Tibial nerve (tissue), 4 donors: ENCODE measurements at places on chromosomes 13 and 19. TPM values are rescaled to one million over a fixed set of nuclear protein-coding genes. Genes with fewer than 3 reads are reported as not detected.
A peak's percentile ranks its signal among the peaks of the same experiment; 100 is the strongest.

- DNase-seq = no peak
- H3K36me3 ChIP-seq = no peaks in the 10 kb centered on the region
- H3K27ac ChIP-seq = no peak overlapping the region
- no peak overlapping the region for H3K4me3 ChIP-seq
- H3K27me3 ChIP-seq = no peaks in the 10 kb centered on the region
Measured at GRCh38 chr13:74388626-74389025, 254.4 kb upstream of the KLF12 start.

- H3K27ac ChIP-seq = no peak overlapping the region
- H3K27me3 ChIP-seq = no peaks in the 10 kb centered on the region
- no peaks in the 10 kb centered on the region for H3K4me1 ChIP-seq
- peaks cover 7% of the 10 kb centered on the region for H3K36me3 ChIP-seq
- DNase-seq = no peak
- H3K4me3 ChIP-seq = no peak overlapping the region
Measured at GRCh38 chr13:114024603-114025404, 50.9 kb upstream of the C13orf46 start.

GRCh38 chr13:33230178-33230881 lies 55.2 kb downstream of the STARD13 start:
- no peaks in the 10 kb centered on the region for H3K27me3 ChIP-seq
- H3K36me3 ChIP-seq = no peaks in the 10 kb centered on the region
- peak overlapping the region; percentile 69 for H3K27ac ChIP-seq
- no peak overlapping the region for H3K4me3 ChIP-seq

DNA sequence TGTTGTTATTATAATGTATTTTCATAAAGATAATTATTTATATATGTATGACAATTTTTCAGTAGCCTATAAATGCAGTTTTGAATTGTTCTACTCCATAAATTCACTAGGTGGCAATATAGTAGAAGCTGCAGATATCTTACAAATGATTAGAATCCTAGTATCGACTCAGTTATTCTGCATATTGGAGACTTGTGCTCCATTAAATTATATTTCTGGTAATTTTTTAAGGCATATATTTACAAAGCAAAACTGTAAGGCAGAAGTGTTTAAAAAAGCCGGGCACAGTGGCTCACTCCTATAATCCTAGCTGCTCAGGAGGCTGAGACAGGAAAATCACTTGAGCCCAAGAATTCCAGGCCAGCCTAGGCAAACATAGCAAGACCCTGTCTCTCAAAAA lies 58.7 kb downstream of the DPY19L3 start:
- no peak for DNase-seq
- no peak overlapping the region for H3K27ac ChIP-seq

The SERPINE3 gene
- not detected for total RNA-seq

The TBXA2R gene
- 4.4 TPM for total RNA-seq

The POSTN gene
- total RNA-seq = 33.7 TPM

The ZNF493 gene
- total RNA-seq = 36.3 TPM

DNA sequence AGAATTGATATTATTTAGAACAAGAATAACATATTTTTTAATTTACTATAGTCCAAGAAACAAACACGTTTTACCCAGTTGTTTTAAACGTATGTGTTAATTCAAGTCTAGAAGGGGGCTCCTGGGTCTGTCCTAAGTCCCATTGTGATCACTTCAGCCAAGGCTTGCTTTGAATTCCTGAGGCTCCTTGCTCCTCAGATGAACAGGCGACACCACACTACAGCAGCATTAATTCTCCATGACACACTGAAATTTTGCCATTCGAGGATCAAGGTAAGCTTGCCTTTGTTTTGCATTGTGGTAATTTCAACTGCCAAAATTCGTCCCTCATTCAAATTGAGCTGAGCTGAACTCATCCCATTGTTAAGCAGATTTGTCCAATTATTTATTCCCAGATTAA lies 1442.6 kb downstream of the SLITRK5 start:
- H3K4me1 ChIP-seq = no peaks in the 10 kb centered on the region
- H3K4me3 ChIP-seq = no peak overlapping the region
- H3K27ac ChIP-seq = no peak overlapping the region
- H3K27me3 ChIP-seq = no peaks in the 10 kb centered on the region

DNA sequence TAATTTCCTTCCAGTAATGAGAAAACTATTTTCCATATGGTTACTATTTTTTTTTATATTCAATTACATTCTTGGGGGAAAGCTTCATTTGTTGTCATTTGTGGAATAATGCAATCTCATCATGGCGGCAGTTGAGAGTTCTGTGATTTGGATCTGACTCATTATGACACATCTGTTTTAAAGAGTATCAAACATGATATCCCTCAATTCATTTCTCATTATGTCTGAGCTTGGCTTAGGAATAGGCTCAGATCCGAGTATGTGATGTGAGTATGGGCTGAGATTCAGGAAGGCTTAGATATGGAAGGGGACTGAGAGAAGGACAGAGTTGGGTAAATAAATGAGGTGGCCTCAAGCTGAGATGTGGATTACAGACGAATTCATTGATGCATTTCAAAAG lies 64.4 kb downstream of the POSTN start:
- no peak overlapping the region for H3K4me3 ChIP-seq
- H3K36me3 ChIP-seq = no peaks in the 10 kb centered on the region
- no peak for DNase-seq
- no peaks in the 10 kb centered on the region for H3K27me3 ChIP-seq
- no peaks in the 10 kb centered on the region for H3K4me1 ChIP-seq
- H3K27ac ChIP-seq = no peak overlapping the region

DNA sequence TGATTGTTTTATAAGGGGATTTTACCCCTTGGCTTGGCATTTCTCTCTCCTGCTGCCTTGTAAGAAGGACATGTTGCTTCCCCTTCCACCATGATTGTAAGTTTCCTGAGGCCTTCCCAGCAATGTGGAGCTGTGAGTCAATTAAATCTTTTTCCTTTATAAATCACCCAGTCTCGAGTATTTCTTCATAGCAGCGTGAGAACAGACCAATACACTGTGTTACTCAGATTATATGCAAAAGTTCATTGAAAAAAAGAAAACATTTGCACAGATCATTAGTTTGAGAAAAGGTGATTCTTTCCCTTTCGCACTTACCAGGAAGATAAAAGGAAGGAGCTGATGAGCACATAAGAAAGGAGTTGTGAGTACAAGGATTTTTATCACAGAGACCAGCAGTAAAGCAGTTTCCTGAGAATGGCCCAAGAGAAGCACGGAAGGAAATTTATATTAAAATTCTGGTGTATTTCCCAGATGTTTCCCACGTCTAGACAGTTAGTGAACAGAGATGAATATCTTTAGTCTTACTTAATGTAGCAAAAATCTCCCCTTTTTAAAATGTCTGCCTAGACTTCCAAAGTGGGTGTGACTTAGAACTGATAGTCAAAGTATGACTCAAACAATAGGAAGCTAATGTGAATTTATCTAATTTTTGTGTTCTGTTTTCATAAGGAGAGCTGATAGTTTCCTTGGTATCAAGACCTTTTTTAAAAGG lies 431.8 kb upstream of the SGCG start:
- H3K4me1 ChIP-seq = no peaks in the 10 kb centered on the region
- no peak for DNase-seq
- H3K36me3 ChIP-seq = no peaks in the 10 kb centered on the region
- no peaks in the 10 kb centered on the region for H3K27me3 ChIP-seq
- H3K4me3 ChIP-seq = no peak overlapping the region

DNA sequence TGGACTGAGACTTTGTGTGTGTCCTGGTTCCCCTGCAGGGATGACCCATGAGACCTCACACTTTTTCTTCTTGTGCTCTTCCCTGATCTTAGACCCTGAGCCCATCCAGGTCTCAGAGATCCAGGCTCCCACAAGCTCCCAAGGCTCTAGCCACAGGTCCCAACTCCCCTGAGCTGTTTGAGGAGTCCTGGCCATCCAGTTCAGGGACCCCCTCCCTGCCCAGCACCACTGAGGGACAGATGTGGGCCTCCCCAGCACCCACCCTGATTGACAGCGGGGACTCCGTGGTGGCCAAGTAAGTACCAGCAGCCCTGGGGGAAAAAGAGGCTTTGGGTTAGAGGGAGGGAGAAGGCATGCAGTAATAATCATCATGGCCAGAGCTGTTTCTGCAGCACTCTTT lies 1.7 kb downstream of the PROSER3 start:
- no peak overlapping the region for H3K4me3 ChIP-seq
- DNase-seq = no peak
- no peak overlapping the region for H3K27ac ChIP-seq
- H3K27me3 ChIP-seq = no peaks in the 10 kb centered on the region

The KIR2DL4 gene
- total RNA-seq = not detected

GRCh38 chr13:98878486-98879126 lies 99.3 kb downstream of the DOCK9 start:
- peaks cover 13% of the 10 kb centered on the region for H3K4me1 ChIP-seq
- H3K36me3 ChIP-seq = peaks cover under 1% of the 10 kb centered on the region
- H3K4me3 ChIP-seq = no peak overlapping the region
- H3K27ac ChIP-seq = no peak overlapping the region
- no peaks in the 10 kb centered on the region for H3K27me3 ChIP-seq

- peaks cover 6% of the 10 kb centered on the region for H3K4me1 ChIP-seq
- H3K27me3 ChIP-seq = no peaks in the 10 kb centered on the region
- no peaks in the 10 kb centered on the region for H3K36me3 ChIP-seq
- no peak overlapping the region for H3K27ac ChIP-seq
Measured at GRCh38 chr19:6766357-6767080, 716 bp downstream of the SH2D3A start.

The THSD8 gene
- total RNA-seq = not detected

DNA sequence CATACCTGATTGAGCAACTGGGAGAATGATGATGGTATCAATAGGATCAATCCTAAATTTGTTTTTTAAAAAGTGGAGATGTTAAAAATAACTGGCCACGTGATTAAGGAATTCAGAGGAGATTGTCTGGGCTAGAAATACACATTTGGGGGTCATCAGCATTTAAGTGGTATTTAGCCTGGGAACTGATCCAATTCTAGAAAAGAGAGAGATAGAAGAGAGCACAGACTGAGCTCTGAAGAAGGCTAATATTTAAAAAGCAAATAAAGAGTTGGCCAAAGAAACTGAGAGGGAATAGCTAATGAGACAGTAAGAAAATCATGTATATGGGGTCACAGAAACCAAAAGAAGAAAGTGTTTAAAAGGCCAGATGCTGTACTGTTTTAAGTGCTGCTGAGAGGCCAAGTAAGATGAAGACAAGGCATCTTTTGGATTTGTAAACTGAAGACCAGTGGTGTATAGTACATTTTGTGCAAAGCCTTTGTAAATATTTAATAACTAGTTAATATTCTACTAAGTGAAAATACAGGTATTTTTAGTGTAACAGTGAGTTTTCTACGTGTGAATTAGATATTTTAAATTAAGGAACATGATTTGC lies 40.2 kb downstream of the UBL3 start:
- no peak overlapping the region for H3K27ac ChIP-seq
- H3K27me3 ChIP-seq = no peaks in the 10 kb centered on the region
- H3K4me1 ChIP-seq = peaks cover 70% of the 10 kb centered on the region
- H3K4me3 ChIP-seq = no peak overlapping the region

- no peak overlapping the region for H3K27ac ChIP-seq
- H3K36me3 ChIP-seq = no peaks in the 10 kb centered on the region
- no peak for DNase-seq
- H3K27me3 ChIP-seq = no peaks in the 10 kb centered on the region
- H3K4me1 ChIP-seq = no peaks in the 10 kb centered on the region
Measured at GRCh38 chr13:98957731-98958442, 20.0 kb downstream of the DOCK9 start.

GRCh38 chr13:32316501-32316900 lies 1.2 kb downstream of the BRCA2 start:
- no peak for DNase-seq
- no peaks in the 10 kb centered on the region for H3K36me3 ChIP-seq
- no peak overlapping the region for H3K4me3 ChIP-seq
- H3K4me1 ChIP-seq = peaks cover 3% of the 10 kb centered on the region
- no peak overlapping the region for H3K27ac ChIP-seq
- no peaks in the 10 kb centered on the region for H3K27me3 ChIP-seq

The MAMSTR gene
- total RNA-seq = 7.2 TPM

The PTPRS gene
- 795 TPM for total RNA-seq
